Thymus (tissue), 14 donors: ENCODE measurements at places on chromosomes 13 and 19. TPM values are rescaled to one million over a fixed set of nuclear protein-coding genes. Genes with fewer than 3 reads are reported as not detected.

The EPSTI1 gene
- total RNA-seq = 66.8 TPM

DNA sequence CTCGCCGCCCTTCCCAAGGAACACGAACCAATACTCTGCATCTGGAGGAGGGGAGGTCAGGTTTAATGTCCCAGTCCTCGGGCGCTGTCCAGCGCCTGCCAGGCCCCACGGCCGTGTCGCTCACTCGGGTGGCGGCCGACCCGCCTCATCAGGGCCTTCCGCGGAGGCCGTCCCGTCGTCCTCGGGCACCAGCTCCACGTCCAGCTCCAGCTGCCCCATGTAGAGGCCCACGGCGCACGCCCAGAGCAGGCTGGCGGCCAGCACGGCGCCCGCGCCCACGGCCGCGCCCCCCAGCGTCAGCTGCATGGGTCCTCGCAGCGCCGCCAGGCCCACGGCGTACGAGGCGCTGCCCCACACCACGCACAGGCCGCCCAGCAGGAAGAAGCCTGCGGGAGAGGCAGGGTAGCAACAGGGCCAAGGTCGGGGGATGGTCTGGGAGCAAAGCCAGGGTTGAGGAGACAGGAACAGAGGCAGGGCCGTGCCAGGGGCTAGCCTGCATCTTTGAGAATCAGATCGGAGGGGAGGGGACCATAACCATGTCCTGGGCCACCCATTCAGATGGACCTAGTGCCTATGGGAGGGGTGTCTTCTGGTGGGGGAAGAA lies 2.5 kb downstream of the TMEM160 start:
- no peak overlapping the region for H3K27ac ChIP-seq
- peaks cover 8% of the 10 kb centered on the region for H3K4me1 ChIP-seq
- DNase-seq = no peak
- H3K27me3 ChIP-seq = no peaks in the 10 kb centered on the region

DNA sequence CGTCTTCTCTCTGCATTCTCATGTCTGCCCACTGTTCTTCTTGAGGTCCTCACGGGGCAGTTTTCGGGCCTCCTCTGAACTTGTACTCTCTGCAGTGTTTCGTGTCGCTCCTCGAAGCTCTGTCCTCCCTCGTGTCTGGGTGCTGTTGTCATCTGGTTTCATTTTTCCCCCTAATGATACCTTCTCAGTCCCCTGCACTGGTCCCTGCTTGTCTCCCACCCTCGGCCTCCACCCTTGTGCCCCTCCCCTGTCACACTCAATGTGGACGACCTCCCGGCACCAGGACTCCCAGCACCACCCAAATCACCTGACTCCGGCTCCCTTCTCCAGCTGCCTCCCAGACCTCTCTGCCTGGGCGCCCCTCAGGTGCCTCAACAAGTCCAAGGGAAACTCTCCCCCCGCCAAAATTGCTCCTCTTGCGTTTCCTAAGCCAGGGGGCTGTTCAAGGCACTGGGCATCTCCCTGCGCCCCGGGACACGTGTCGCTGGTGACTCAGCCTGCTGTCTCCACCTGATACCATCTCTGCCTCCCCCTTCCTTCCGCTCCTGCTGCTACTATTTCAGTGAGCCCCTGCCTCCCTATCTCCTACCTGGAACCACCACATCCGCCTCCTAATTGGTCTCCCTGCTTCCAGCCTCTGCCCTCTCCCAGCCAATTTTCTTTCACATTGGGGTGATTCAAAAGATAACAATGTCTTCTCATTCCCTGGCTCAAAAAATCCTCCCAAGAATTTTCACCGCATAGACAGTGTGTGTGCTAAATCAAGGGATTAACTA lies 49.5 kb downstream of the RFX2 start:
- H3K36me3 ChIP-seq = no peaks in the 10 kb centered on the region
- peaks cover 3% of the 10 kb centered on the region for H3K4me1 ChIP-seq
- H3K27ac ChIP-seq = no peak overlapping the region
- no peak overlapping the region for H3K4me3 ChIP-seq
- H3K27me3 ChIP-seq = no peaks in the 10 kb centered on the region
- no peak for DNase-seq

GRCh38 chr19:41457241-41457640 lies 14.3 kb downstream of the ERICH4 start:
- DNase-seq = peak; percentile 9
- H3K27me3 ChIP-seq = peaks cover 2% of the 10 kb centered on the region
- H3K36me3 ChIP-seq = no peaks in the 10 kb centered on the region

DNA sequence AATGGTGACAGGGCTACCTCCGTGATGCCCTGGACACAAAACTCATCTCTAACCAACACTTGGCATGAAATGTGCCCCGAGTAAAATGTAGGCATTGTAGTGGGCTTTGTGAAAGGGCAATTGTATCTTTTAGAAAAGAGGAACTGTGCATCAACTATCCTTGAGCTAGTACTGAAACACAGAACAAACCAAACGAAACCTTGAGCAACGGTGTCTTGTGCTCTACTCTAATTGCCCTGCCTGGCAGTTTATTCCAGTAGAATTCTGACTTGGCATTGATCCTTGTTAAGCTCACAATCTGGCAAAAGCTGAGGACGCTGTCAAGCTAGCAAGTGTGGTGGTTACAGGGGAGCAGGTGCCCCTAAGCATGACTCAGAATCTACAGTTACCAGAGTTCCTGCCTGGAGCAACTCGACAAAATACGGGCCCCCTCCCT lies 707.1 kb upstream of the SPRY2 start:
- H3K27me3 ChIP-seq = no peaks in the 10 kb centered on the region
- no peak overlapping the region for H3K27ac ChIP-seq
- no peak for DNase-seq
- H3K36me3 ChIP-seq = no peaks in the 10 kb centered on the region
- H3K4me1 ChIP-seq = no peaks in the 10 kb centered on the region

DNA sequence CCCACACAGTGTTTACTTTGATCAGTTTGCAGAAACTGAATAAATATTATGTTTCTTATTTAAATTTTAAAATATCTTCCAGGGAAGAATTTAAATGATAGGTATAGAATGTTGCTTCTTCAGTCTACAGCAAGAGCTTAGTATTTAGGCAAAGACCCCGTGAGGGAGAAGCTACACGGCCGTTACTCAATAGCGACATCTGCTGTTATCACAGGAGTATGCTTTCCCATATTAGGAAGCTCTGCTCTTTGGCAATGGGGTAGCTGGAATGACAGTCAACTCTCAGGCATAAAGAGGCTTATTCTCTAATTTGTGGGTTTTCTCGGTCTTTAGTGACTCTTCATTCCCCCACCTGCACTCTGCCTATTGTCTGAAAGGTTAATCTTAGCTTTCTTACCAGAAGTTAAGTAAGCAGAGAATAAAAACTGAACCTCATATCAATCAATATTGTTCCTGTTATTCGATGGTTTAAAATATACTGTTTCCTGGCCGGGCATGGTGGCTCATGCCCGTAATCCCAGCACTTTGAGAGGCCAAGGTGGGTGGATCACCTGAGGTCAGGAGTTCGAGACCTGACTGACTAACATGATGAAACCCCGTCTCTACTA lies 13.2 kb upstream of the LHFPL6 start:
- H3K4me3 ChIP-seq = no peak overlapping the region
- no peaks in the 10 kb centered on the region for H3K36me3 ChIP-seq
- DNase-seq = peak; percentile 27
- no peaks in the 10 kb centered on the region for H3K27me3 ChIP-seq
- H3K4me1 ChIP-seq = no peaks in the 10 kb centered on the region

DNA sequence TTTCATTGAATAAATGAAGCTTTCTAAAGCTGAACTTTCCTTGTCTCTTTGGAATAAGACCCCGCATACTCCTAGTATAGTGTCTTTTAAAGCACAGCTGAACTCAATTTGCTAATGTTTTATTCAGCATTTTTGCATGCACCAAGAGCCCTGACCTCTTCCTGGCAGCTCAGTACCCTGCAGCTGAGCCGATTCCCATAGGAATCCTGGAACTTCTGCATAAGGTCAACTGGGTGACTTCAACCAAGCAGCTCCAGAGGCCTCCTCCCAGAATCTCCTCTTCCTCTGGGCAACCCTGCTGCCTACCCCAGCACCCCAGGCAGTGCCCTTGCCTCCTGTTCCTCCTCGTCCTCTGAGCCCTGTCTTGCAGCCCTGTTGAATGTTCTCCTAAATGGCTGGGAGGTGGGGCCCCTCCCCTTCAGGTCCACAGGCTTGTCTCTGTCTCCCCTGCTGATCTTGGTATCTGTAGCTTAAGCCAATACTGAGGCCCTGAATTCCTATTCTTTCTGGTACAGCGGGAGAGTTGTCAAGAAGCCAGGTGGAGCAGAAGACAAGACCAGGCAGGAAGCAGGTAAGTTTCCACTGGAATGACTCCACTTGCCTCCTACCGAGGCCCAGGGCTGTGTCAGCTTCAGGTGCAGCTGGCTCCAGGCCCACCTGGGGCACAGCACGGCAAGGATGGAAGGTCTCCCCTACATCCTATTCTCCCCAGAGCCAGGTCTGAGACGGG lies 23.6 kb upstream of the CCDC124 start:
- no peak overlapping the region for H3K4me3 ChIP-seq
- H3K4me1 ChIP-seq = no peaks in the 10 kb centered on the region
- no peaks in the 10 kb centered on the region for H3K27me3 ChIP-seq
- no peak for DNase-seq

The CBLC gene
- 0.42 TPM for total RNA-seq

- H3K4me1 ChIP-seq = no peaks in the 10 kb centered on the region
- no peak overlapping the region for H3K27ac ChIP-seq
- H3K36me3 ChIP-seq = no peaks in the 10 kb centered on the region
- DNase-seq = no peak
- H3K27me3 ChIP-seq = no peaks in the 10 kb centered on the region
Measured at GRCh38 chr13:103908274-103908673, 842.1 kb upstream of the SLC10A2 start.

DNA sequence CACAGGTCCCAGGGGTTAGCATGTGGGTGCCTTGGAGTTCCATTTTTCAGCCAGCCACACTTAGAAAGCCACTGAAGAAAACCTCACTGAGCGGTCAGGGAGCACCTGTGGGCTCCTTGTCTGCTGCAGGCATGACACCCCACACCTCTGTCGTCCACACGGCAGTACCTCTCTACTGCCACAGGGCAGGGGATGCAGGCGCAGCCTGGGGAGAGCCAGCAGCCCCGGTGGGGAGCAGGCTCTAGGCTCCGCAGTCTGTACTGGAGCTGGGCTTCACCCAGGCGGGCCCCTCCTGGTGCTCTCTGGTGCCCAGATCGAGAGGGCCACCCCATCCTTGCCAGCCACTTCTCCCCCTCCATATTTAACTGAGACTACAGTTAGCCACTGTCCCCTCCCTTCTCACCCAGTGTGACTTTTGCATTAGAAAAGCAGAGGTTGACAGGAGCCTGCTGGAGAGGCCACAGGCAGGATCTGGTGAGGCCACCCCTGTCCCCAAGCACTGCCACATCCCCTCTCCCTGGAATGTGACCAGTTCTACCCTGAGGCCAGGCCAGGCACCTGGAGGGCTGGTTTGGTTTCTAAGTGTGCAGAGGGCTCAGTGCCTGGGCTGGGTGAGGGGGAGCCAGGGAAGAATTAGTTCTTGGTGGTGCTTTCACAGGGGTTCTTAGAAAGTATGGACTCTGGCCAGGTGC lies 104.4 kb downstream of the KDM4B start:
- H3K4me3 ChIP-seq = no peak overlapping the region
- peaks cover 13% of the 10 kb centered on the region for H3K36me3 ChIP-seq
- no peaks in the 10 kb centered on the region for H3K27me3 ChIP-seq

The AMER2 gene
- under 0.01 TPM for total RNA-seq

DNA sequence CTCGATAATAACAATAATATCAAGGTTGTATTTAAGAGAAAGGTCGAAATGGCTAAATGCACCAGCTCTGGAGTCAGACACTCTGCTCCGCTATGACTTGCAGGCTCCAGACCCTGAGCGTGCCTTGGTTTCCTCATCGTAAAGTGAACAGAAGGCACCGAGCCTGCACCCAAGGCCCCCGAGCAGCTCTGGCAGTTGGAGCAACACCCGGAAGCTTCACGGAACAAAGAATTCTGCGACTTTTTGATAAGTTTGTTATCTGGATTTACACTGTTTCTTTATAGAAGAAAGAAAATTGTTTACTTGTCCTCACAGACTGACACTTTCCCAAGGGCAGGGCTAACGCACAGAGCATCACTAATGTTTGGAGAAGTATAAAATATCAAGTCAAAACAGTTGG lies 4.4 kb downstream of the GRTP1 start:
- no peak for DNase-seq
- no peak overlapping the region for H3K4me3 ChIP-seq
- no peaks in the 10 kb centered on the region for H3K4me1 ChIP-seq
- H3K27me3 ChIP-seq = peaks cover 50% of the 10 kb centered on the region
- no peak overlapping the region for H3K27ac ChIP-seq

GRCh38 chr13:107799001-107799400 lies 416.3 kb downstream of the LIG4 start:
- H3K36me3 ChIP-seq = no peaks in the 10 kb centered on the region
- H3K4me3 ChIP-seq = no peak overlapping the region
- DNase-seq = no peak
- no peaks in the 10 kb centered on the region for H3K4me1 ChIP-seq

The ERICH6B gene
- not detected for total RNA-seq

The SMG9 gene
- 16.0 TPM for total RNA-seq

GRCh38 chr13:110266983-110267382 lies 40.0 kb downstream of the COL4A1 start:
- DNase-seq = no peak
- no peaks in the 10 kb centered on the region for H3K36me3 ChIP-seq
- no peak overlapping the region for H3K27ac ChIP-seq
- H3K27me3 ChIP-seq = peaks cover 21% of the 10 kb centered on the region
- H3K4me3 ChIP-seq = no peak overlapping the region
- H3K4me1 ChIP-seq = peaks cover 3% of the 10 kb centered on the region

The CEACAM8 gene
- 1.7 TPM for total RNA-seq

DNA sequence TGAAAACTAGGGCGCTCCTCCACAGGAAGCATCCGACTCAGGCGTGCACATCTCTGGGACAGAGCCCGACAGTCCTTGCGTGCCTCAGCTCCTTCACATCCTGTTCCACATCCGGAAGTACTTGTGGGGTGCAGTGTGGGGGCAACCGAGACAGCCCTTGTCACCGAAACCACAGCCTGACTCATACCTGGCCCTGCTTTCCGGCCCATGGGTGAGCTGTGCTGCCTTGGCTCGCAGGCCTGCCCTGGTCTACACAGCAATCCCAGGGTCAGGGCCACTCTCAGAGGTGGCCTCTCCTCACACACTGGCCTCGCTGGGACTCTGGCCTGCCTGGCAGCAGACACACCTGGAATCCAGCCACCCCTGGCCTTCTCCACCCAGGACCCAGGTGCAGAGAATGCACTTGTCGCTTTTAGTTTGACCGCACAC lies 100.4 kb downstream of the STK24 start:
- H3K4me3 ChIP-seq = peak overlapping the region; percentile 19
- peaks cover 36% of the 10 kb centered on the region for H3K36me3 ChIP-seq
- peaks cover 41% of the 10 kb centered on the region for H3K4me1 ChIP-seq
- peak overlapping the region; percentile 81 for H3K27ac ChIP-seq
- peak; percentile 85 for DNase-seq

DNA sequence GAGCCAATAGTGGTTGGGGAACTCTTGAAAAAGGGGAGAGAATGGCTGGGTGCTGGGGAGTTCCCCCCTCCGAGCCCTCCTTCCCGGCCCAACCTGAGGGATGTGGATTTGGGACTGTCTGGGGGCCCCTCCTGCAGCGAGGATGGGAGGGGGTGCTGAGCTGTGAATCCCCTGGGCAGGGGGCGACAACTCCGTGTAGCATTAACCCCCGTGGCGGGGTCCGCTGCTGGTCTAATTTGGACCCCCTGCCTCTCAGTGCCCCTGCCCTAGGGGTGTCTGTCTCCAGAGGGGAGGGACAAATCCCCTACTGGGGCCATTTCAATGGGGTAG lies 9.7 kb downstream of the MIDN start:
- no peak overlapping the region for H3K4me3 ChIP-seq
- H3K27me3 ChIP-seq = no peaks in the 10 kb centered on the region
- peaks cover 66% of the 10 kb centered on the region for H3K4me1 ChIP-seq
- H3K36me3 ChIP-seq = peaks cover 51% of the 10 kb centered on the region
- peak overlapping the region; percentile 50 for H3K27ac ChIP-seq
- DNase-seq = no peak

GRCh38 chr19:50694815-50695145 lies 24.8 kb downstream of the SHANK1 start:
- H3K4me3 ChIP-seq = no peak overlapping the region
- H3K36me3 ChIP-seq = no peaks in the 10 kb centered on the region
- peaks cover 49% of the 10 kb centered on the region for H3K27me3 ChIP-seq
- H3K27ac ChIP-seq = no peak overlapping the region
- peaks cover 4% of the 10 kb centered on the region for H3K4me1 ChIP-seq
